ENCODE measurements at places on chromosomes 11 and 22.

DNA sequence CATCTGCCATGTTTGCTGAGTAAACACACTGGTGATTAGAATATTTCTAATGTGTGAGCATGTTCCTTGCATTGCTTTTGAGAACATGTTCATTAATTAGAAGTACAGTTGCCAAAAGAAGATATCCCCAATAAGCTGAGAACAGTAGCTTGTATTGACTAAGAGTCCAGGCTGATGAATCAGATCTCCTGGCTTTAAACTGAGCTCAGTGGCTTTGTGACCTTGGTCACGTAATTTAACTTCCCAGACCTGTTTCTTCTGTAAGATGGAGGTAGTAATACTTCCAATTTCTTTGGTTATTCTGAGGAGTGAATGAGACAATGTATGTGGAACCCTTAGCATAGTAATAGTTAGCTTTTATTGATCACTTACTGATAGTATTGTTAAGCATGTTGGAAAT lies 61.9 kb downstream of the CYB5R2 start:
- no peak for DNase-seq

DNA sequence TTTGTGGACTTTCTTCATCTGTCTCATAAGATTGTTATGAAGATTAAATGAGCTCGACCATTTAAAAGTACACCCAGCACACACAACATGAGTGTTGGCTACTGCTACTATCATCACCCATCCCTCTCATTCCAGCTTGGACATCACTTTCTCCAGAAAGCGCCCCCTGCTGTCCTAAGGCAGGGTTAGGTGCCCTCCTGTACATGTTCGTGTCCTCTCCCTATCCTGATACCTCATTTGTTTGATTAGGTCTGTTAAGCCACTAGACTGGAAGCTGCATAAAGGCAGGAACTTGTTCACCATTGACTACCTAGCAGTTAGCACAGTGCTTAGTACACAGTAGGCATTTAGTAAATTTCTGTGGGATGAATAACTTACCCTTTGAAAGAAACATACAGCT lies 85.5 kb downstream of the ENTHD1 start:
- no peak for DNase-seq

- DNase-seq, result no peak
Measured at GRCh38 chr11:70230151-70230839, 27.2 kb downstream of the FADD start.

GRCh38 chr11:12056119-12056518 lies 47.7 kb upstream of the DKK3 start:
- DNase-seq, result no peak

GRCh38 chr22:28249402-28249801 lies 330.3 kb upstream of the PITPNB start:
- DNase-seq, result no peak

DNA sequence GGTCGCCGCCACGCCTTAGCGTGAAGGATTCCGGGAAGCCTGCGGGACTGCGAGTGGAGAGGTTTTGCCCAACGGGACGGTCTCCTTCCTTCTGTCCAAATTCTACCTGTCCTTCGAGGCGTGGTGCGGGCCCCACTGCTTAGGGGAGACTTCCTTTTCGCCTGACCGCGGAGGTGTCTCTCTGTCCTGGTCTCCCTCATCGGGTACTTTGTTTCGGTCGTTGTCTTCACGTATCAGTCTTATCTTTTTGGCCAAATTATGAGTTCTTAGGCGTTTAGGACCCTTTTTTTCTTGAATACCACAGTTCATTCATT lies 388 bp downstream of the HINFP start:
- no peak for DNase-seq

- DNase-seq, result no peak
Measured at GRCh38 chr22:44068422-44069191, 44.5 kb downstream of the PARVB start.

GRCh38 chr11:453564-453963 lies 3.5 kb downstream of the PTDSS2 start:
- DNase-seq, result no peak

DNA sequence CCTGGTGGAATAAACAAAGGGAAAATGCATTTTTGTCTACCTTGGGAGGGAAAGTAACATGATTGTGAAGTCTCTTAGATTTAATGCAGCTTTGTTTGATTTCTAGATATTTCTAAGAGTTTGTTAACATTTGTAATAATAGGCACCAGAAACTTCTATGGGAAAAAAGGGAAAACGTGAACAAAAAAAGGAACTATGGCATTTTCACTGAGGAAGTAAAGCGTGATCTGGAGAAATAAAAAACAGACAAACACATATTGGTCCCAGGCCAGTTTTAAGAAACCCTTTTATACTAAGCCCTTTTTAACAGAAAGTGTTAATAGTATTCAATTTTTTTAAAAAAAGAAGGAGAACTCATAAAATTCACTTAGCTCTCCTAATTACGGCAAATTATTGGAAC lies 6.9 kb upstream of the MS4A7 start:
- no peak for DNase-seq

DNA sequence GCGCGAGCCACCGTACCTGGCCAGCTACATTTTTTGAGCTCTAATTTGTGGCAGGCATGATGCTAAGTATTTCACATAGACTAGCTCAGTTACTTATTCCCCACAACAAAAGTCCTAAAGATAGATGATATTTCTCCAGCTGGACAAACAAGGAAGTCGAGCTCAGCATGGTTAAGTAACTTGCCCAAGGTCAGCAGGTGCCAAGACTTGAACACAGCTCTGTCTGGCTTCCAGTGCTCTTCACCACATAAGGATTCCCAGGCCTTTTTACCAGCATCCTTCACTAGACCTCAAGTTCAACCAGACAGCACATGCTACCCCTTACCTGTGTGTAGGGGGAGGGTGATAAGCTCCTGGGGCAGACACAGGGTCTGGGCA lies 177.3 kb upstream of the NCAM1 start:
- no peak for DNase-seq

DNA sequence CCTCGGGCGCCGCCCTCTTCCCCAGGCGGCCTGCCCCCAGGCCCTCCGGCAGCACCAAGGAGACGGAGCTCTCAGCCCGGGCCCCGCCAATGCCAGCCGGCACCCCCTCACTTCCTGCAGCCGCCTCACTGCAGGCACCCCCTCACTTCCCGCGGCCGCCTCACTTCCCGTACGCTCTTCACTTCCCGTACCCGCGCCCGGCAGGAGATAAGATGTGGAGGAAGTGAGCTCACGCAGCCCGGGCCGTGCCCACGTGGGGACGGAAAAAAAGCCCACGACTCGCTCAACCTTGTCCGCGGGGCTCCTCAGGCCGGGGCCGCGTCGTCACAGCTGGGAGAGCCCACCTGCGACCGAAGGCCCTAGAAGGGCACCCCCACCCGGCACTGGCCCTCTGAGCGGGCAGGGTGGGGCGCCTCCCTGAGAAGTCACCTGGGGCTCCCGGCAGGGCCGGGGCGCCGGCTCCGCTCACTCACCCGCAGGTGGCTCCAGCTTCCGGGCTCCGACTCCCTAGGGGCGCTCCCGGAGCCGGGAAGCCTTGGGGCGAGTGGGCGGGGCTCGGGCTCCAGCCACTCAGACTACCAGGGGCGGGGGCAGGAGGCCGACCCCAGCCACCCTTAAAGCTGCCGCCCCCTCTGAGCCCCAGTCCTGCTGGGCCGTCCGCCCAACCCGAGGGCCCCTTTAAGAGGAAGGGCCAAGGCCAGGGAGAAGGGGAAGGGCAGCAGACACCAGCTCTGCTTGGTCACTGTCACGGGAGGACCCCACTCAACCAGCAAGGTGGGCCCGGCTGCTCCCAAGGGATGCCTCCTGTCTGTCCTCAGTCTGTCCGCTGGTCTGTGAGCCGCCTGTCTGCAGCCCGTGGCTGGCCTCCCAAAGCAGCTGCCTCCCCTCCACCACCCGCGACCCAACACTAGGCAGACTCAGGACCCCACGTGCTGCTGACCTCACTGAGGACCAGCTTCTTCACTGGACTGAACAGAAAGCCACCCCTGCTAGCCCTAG lies 31.4 kb downstream of the PISD start:
- DNase-seq, result peak; percentile 67

DNA sequence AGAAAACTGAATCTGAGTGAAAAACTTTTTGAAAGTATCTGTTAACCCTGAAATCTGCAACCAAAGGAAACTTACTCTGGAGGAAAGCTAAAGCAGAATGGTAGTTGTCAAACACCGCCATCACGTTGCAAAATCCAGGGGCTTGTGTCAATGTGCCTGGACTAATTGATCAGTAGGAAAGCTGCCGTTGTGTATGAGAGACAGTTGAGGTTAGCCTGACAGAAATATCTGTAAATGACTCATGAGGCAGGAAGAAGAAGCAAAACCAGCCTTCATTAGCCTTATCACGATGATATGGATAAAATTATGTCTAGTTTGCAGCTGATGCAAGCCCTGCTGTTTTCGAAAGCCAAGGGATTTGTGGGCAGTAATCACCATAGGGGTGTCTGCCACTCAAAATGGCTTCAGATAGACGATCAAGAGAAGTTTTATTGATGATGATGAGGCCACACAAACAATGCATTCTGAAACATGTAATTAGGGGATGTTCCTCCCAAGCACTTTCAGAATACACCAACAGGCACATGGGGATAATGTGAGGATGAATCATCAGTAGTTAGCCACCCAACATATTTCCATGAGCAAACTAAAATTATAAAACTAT lies 8.9 kb downstream of the SCGB1A1 start:
- no peak for DNase-seq

GRCh38 chr22:27022896-27023361 lies 365.5 kb downstream of the MIAT start:
- DNase-seq, result no peak

DNA sequence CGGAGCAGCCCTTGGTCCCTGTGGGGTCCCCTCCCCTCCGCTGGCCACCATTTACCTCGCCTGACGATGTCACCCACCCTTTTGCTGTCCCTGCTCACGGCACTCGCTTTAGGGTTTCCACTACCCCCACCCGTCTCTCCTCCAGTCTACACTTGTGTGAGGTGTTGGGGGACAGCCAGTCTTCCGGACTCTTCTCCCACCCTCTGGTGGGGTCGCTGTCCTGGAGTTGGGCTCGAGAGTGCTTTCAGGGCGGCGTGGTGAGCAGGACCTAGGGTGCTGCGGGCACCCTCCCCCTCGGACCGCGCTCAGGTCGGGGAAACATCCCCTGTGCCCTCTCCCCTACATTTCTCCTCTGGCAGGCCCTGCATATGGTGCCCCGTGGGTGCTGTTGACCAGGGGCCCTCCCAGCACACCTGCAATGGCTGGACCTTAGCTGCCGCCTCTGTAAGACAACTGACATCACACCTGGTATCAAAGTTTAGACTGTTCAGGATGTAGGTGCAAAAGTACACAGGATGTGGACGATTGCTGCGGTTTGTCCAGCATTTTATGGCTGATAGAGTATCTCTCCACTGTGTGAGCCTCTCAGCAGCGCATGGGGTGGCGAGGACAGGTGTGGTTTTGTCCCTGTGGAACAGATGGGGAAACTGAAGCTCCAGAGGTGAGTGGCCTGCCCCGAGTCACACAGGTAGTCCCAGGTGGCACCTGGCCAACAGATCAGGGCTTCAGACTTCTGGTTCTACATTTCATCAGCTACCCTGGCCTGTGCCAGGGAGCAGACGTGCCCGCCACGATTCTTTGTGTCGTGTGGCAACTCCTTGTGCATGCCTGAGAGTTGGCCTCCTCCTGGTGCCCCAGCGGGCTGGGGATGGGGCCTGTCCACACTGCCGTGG lies 1.2 kb downstream of the GRK2 start:
- DNase-seq, result no peak

GRCh38 chr11:124758355-124759265 lies 3.5 kb downstream of the ESAM start:
- DNase-seq, result no peak

GRCh38 chr11:108019870-108020540 lies 11.3 kb downstream of the CUL5 start:
- DNase-seq, result no peak

DNA sequence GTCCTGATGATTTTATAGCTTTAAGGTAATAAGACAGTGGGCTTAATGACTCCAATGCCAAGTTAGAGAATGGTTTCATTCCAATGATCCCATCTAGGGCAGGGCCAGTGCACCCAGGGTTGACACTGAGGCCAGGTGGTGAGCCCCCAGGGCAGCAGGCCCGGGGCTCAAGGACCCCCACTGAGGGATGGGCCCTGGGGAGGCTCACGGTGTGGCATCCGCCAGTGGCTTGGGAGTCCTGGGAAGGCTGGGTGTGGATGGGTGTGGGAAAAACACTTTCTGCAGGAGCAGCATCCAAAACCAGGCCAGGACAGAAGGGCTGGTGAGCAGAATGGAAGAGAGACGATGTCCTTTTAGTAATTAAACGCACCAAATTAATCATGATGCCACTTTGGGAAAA lies 626.3 kb downstream of the TBC1D22A start:
- no peak for DNase-seq

DNA sequence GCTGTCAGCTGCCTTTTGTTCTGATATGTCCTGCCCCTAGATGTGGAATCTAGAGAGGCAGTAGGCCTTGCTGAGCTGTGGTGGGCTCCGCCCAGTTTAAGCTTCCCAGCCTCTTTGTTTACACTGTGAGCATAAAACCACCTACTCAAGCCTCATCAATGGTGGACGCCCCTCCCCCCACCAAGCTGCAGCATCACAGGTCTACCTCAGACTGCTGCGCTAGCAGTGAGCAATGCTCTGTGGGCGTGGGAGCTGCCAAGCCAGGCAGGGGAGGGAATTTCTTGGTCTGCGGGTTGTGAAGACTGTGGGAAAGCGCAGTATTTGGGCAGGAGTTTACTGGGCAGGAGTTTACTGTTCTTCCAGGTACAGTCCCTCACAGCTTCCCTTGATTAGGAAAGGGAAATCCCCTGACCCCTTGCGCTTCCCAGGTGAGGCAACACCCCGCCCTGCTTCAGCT lies 98.5 kb downstream of the SMCO4 start:
- no peak for DNase-seq

- no peak for DNase-seq
Measured at GRCh38 chr11:88188932-88189253, 13.7 kb upstream of the RAB38 start.

DNA sequence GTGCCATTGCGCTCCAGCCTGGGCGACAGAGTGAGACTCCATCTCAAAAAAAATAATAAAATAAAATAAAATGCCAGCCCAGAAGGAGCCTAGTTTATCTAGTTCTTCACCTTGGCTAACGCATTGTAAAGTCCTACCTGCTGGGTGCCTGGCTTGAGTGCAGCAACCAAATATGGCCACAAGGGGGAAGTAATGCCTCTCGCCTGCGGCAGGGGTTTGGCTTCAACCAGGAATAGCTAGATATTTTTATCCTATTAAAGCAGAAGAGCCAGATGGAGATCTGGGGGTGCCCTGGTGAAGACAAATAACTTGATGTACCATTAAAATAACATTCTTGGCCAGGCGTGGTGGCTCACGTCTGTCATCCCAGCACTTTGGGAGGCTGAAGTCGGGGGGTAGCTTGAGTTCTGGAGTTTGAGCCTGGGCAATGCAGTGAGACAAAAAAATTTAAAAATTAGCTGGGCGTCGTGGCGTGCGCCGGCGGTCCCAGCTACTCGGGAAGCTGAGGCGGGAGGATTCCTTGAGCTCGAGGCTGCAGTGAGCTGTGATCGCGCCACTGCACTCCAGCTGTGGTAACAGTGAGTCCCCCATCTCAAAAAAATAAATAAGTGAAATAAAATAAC lies 20.6 kb upstream of the PLEKHB1 start:
- peak; percentile 28 for DNase-seq

Measured in stimulated activated CD8-positive, alpha-beta memory T cell treated with anti-CD3 and anti-CD28 coated beads, Interleukin-4, amount 100 ng/mL, for 1 hour (primary cell).